ENCODE measurements at places on chromosomes 6 and 20. TPM values are rescaled to one million over a fixed set of nuclear protein-coding genes. Genes with fewer than 3 reads are reported as not detected.

GRCh38 chr6:168133687-168134559, 54.9 kb upstream of the FRMD1 start:
- no peak for DNase-seq

GRCh38 chr6:96872976-96873375, 24.7 kb downstream of the NDUFAF4 start:
- DNase-seq: no peak

DNA sequence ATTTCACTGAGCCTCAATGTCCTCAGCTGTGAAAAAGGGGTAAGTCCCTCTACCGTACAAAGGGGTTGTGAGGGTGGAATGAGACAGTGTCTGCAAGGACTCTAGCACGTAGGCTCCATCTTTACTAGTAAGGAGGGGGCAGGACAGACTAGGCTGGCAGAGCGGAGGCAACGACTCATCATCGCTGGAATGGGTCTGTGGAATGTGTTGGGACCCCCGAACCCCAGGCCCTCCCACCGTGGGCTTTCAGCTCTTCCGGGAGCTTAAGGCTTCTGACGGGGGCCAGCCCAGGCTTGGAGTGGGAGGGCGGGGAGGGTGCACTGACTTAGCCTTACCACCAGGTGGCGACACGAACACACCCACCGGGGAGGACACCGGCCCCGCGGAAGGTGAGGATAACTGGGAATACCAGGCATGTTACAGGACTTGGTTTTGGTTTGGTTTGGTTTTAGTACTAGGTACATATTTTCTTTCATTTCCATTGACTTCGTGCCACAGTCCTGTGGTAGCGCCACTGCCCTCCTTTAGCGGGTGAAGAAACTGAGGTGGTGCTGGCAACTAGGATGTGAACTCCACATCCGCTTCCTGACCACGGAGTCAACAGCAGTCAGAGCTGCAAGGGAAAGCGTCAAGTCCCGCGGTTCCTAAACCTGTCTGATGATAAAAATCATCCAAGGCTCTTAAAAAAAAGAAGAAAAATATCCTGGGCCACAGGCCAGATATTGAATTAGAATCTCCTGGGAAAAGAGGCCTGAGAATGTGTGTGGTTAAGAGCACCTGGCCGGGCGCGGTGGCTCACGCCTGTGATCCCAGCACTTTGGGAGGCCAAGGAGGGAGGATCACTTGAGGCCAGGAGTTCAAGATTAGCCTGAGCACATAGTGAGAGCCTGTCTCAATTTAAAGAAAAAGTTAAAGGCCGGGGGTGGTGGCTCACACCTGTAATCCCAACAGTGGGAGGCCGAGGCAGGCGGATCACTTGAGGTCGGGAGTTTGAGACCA, 10.3 kb upstream of the TULP1 start:
- DNase-seq: peak; percentile 42

DNA sequence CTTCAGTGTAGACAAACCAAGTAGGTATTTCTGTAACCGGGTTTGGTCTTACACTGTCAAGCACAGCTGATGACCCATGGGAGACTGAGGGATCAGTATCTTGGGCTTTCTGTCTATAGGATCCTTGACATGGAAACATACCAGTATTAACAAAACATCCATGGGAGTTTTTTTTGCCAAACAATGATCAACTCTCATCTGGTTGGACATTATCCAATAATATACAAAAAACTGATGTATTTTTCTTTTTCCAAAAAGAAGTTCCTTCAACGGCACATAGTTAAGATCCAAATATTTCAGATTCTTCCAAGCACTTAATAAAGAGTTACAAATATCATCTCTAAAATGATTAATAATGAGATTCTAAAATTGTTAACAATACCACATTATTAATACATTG, 459.9 kb downstream of the PRKN start:
- no peak for DNase-seq

- DNase-seq: peak; percentile 29
These were observed 15.4 kb downstream of the POPDC3 start for GRCh38 chr6:105164418-105164817.

- DNase-seq: no peak
These were observed 608.1 kb downstream of the QKI start for GRCh38 chr6:164022632-164023031.

DNA sequence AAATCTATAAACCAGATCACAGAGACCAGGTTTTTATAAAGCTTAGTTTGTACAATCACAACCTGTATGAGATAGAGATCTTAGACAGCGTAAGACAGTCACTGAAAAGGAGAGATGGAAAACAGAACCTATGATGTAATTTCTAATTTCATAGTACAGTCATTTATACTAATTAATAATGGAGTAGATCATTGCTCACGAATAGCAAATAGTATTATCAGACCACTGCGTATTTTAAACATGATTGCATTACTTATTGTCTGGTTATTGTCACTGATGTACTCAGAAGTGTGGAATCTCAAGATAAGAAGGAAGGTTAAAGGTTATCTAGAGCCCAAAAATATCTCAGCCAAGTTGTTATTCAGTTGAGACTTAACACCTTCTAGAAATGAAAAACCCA, 115.6 kb downstream of the KHDC1L start:
- no peak for DNase-seq

- DNase-seq: no peak
These were observed 28.3 kb downstream of the ZC3H12D start for GRCh38 chr6:149456311-149457021.

DNA sequence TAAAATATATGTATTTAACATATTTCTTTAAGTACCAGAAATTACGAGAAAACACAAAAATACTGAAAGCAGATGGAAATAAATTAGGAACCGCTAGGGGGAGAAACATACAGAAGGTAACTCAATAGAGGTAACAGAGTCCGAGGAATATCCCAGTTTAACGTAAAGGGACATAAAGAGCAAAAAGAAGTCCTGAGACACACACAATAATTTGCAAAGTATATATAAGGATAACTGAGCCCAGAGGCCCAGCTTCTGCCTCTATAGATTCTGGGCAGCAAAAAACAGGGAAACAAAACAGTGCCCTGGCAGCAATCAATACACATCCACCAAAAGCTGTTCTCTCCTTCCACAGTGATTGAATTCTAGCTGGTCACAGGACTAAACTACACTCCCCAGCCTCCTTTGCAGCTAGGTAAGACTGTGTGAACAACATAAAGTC, 15.1 kb downstream of the TBC1D32 start:
- no peak for DNase-seq

- DNase-seq: peak; percentile 59
These were observed 4.6 kb upstream of the BICRAL start for GRCh38 chr6:42777126-42777822.

DNA sequence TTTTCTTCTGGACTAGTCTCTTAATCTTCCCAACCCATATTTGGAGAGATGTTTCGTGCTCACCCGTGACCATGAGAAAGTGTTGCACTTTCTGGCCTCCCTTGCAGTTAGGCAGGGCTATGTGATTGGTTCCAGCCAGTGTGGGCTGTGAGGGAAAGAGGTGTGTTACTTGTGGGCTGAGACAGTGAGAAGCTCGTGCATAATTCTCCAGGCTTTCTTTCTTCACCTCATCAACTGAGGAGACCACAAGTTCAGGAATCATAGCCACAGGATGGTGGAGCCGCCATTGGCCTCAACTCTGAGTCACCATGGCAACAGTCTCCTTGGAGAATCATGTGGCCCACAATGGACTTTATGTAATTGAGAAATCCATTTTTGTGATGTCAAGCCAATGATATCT, 57.5 kb upstream of the FUCA2 start:
- DNase-seq: peak; percentile 16

DNA sequence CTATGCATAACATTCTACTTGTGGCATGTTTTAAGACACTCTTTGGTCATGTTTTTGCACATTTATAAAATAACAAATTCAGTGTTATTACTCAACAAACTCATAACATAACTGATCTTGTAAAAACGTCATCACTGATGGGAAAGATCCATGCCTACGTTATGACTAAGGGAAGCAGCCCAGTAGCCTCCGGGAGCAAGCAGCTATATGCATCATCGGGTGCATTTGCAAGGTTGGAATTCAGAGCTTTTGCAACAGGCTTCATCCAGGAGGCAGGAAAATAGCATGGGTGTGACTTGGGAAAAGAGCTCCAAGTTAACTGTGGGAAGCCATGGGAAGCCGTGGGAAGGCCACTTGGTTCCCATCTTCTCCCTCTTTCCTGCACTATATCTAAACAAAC, 271.6 kb upstream of the SGK1 start:
- peak; percentile 99 for DNase-seq

DNA sequence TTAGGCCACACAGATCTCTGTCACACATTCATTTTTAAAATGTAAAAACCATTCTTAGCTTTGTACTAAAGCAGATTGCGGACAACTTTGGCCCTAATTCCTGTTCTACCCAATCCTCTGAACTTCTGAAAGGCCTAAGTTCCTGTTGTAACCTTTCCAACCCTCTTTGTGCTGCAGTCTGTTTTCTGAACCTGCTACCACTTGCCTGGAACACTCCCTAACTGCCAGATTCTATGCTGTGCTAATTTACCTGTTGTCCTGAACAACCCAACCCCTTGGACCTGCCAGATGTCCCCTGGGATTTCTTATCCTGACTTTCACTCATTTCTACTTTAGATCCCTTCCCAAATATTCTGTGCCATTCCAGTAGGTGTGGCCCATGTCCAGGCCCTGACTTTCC, 398.7 kb downstream of the ZFAND3 start:
- DNase-seq: no peak

- DNase-seq: no peak
These were observed 119.3 kb downstream of the RNF144B start for GRCh38 chr6:18506382-18507017.

DNA sequence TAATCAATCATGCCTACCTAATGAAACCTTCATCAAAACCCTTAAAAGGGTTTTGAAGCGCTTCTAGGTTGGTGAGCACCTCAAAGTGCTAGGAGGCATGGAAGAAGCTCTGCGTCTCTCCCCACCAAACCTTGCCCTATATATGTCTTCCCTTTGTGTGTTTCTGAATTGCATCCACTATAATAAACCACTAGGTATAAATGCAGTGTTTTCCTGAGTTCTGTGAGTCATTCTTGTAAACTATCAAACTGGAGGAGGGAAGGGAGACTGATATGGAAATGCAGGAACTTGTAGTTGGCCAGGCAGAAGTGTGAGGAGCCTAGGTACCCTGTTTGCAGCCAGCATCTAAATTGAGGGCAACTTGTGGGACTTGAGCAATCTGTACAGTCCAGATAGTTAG, 698.8 kb downstream of the DOK5 start:
- no peak for DNase-seq

DNA sequence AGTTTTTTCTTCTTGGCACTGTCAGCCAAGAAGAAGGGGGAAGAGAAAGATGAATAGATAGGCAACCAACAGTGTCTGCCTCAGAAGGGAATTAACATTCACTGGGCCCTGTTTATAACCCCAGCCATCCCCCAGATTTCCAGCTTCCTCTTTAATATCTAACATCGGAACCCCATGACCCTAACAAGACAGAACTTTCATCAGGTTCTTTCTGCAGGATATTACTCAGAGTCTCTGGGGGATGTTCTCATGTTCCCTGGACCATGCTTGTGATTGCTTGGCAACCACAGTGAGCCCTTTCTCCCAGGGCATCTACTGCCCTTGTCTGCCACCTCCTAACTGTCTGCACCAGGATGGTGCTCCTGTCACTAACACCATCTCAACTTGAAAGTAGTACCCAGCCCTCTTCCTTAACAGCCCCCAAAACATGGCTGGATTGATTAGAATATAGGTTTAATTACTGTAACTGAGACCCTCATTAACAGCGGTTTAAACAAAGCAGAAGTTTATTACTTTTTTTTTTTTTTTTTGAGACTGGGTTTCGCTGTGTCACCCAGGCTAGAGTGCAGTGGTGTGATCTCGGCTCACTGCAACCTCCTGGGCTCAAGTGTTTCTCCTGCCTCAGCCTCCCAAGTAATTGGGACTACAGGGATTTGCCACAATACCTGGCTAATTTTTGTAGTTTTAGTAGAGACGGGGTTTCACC, 12.0 kb upstream of the PTPN1 start:
- DNase-seq: no peak

DNA sequence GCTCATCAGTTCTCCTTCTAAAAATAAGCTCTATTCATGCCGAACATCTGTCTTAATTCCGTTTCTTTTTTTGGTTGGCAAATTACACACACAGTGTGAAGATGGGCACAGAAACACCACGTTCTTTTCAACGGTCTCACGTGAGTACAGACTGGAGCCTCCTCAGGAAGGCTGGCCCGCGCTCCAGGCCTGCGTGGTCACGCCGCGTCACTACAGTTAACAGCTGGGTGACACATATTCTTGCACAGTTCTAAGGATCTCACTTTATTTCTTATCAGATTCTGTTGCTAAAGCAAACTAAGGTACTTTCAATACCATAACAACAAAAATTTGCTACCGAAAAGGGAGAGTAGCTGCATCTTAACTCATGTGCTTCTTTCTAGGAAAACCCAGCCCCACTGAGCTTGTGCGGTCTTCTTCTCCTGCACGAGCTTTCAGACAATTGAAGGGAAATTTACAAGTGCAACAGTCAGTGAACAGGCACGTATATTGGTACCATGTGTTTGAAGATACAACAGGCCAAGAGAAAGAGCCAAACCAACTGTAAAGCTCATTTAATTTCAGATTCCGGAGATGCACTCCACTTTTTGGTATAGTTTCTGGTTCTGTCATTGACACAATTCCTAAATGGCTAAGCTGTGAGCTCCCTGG, 55.6 kb upstream of the MPC1 start:
- DNase-seq: no peak

DNA sequence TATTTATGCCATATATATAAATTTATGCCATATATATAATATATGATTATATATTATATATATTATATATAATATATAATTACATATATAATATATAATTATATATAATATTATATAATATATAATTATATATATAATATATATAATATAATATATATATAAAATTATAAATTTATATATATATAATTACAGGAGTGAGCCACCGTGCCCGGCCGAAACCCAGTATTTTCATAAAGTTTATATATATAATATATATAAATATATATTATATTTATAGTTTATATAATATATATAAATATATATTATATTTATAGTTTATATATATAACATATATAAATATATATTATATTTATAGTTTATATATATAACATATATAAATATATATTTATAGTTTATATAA, 31.6 kb downstream of the NKX2-4 start:
- no peak for DNase-seq

GRCh38 chr6:14499309-14499708, 381.7 kb downstream of the CD83 start:
- DNase-seq: no peak

- no peak for DNase-seq
These were observed 243.4 kb downstream of the BMP7 start for GRCh38 chr20:57023007-57023406.

- no peak for DNase-seq
These were observed 28.8 kb downstream of the MTHFD1L start for GRCh38 chr6:150894191-150894744.

GRCh38 chr20:13338097-13338661, 117.1 kb downstream of the ISM1 start:
- DNase-seq: no peak

The CALHM5 gene
- total RNA-seq: 4.4 TPM

The LGSN gene
- total RNA-seq: under 0.01 TPM

The BMP2 gene
- total RNA-seq: 15.9 TPM

The TRIM31 gene
- not detected for total RNA-seq

The RPL7L1 gene
- 108 TPM for total RNA-seq

The GRM1 gene
- total RNA-seq: 0.17 TPM

The DUSP15 gene
- not detected for total RNA-seq

The BMP5 gene
- 1.0 TPM for total RNA-seq

The PRKN gene
- total RNA-seq: 5.6 TPM

The GCM1 gene
- total RNA-seq: not detected

The RAET1L gene
- total RNA-seq: not detected

The PHACTR1 gene
- total RNA-seq: 0.26 TPM

The VWA7 gene
- under 0.01 TPM for total RNA-seq

The SLC17A3 gene
- total RNA-seq: not detected

The SLC22A16 gene
- under 0.01 TPM for total RNA-seq

The TGM3 gene
- not detected for total RNA-seq

All from fibroblast of lung (primary cell).